ENCODE measurements at places on chromosomes 6 and 20. TPM values are rescaled to one million over a fixed set of nuclear protein-coding genes. Genes with fewer than 3 reads are reported as not detected.

The C6orf89 gene
- 36.8 TPM for total RNA-seq

The SPTLC3 gene
- total RNA-seq, result 3.8 TPM

The CARMIL1 gene
- total RNA-seq, result 12.4 TPM

The ZNF512B gene
- 16.8 TPM for total RNA-seq

The SPATA2 gene
- total RNA-seq, result 3.4 TPM

The ADGB gene
- total RNA-seq, result not detected

The VPS52 gene
- total RNA-seq, result 23.2 TPM

The C6orf163 gene
- total RNA-seq, result 0.72 TPM

The SNAP25 gene
- 0.12 TPM for total RNA-seq

The PRICKLE4 gene
- not detected for total RNA-seq

The PPIL1 gene
- total RNA-seq, result 64.3 TPM

The SMOC2 gene
- total RNA-seq, result not detected

The HTR1E gene
- not detected for total RNA-seq

The CRISP2 gene
- not detected for total RNA-seq

The FAM135A gene
- 9.1 TPM for total RNA-seq

The NHLRC1 gene
- total RNA-seq, result not detected

The TRIM40 gene
- not detected for total RNA-seq

The WFDC12 gene
- not detected for total RNA-seq

The C4A gene
- total RNA-seq, result 1.6 TPM

The EYA4 gene
- total RNA-seq, result 0.02 TPM

The SLC22A7 gene
- not detected for total RNA-seq

The DEFB126 gene
- total RNA-seq, result not detected

The SFTA2 gene
- total RNA-seq, result not detected

The BTBD9 gene
- 6.9 TPM for total RNA-seq

The APOBEC2 gene
- total RNA-seq, result not detected

The PPP1R10 gene
- 28.2 TPM for total RNA-seq

The IMPG1 gene
- total RNA-seq, result not detected

The MMUT gene
- 9.0 TPM for total RNA-seq

The SSTR4 gene
- not detected for total RNA-seq

The C6orf141 gene
- total RNA-seq, result 21.5 TPM

The BCLAF1 gene
- total RNA-seq, result 145 TPM

The SALL4 gene
- total RNA-seq, result 0.02 TPM

The THEMIS gene
- not detected for total RNA-seq

The COQ3 gene
- 21.4 TPM for total RNA-seq

The SCRT2 gene
- not detected for total RNA-seq

The RHAG gene
- total RNA-seq, result not detected

The CALHM6 gene
- total RNA-seq, result not detected

The ULBP2 gene
- total RNA-seq, result 17.3 TPM

The SYTL3 gene
- total RNA-seq, result 1.7 TPM

The SLC17A1 gene
- not detected for total RNA-seq

Measured in A172 (cell line).